ENCODE measurements at places on chromosomes 11 and 22. TPM values are rescaled to one million over a fixed set of nuclear protein-coding genes. Genes with fewer than 3 reads are reported as not detected.

GRCh38 chr11:110092515-110093406 lies at the start of gene ZC3H12C:
Gene ZC3H12C (plus strand): TSS chr11:110093392. CDS start chr11:110093412, 20 bp downstream.
- peak; percentile 93 for DNase-seq

- DNase-seq = no peak
Measured at GRCh38 chr22:22519591-22519990, 479 bp downstream of the ZNF280A start.

GRCh38 chr22:34579519-34579918 lies 486.4 kb upstream of the ISX start:
- DNase-seq = no peak

The SLC29A2 gene
- polyA plus RNA-seq = 4.8 TPM

Measured in brain (organoid and tissue), 16 donors.